NCI-H2029 (cell line): ENCODE measurements at places on chromosomes 12 and 14.

GRCh38 chr14:103391048-103391447, 5.8 kb downstream of the MARK3 start:
- DNase-seq, result no peak

GRCh38 chr14:68535404-68536017, 257.4 kb downstream of the ZFP36L1 start:
- no peak for DNase-seq

GRCh38 chr14:53567236-53567780, 389.3 kb downstream of the BMP4 start:
- no peak for DNase-seq

- DNase-seq, result no peak
Observed at GRCh38 chr12:94872971-94873733, 130.3 kb downstream of the NDUFA12 start.

GRCh38 chr12:65881348-65881961, 57.2 kb downstream of the HMGA2 start:
- DNase-seq, result no peak
